ENCODE measurements at places on chromosomes 16 and 17.

- DNase-seq = no peak
Observed at GRCh38 chr16:79980650-79981521, 380.3 kb upstream of the MAF start.

DNA sequence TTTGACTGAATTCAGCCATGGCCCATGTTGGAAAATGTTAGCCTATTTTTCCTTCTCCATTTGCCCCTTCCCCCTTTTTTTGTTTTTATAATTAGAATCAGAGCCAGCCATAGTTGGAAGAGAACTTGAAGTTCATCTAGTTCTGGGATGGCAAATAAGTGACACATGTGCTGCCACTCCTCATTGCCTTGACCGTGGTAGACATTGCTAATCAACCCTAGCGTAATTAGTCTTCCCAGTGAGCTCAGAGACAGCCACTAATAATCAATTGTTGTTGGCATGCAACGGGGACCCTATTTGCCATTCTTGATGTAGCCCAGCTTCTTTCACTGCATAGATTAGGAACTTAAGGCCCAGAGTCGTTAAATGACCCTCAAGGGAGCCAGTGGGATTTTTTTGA lies 16.6 kb downstream of the CMIP start:
- no peak for DNase-seq

DNA sequence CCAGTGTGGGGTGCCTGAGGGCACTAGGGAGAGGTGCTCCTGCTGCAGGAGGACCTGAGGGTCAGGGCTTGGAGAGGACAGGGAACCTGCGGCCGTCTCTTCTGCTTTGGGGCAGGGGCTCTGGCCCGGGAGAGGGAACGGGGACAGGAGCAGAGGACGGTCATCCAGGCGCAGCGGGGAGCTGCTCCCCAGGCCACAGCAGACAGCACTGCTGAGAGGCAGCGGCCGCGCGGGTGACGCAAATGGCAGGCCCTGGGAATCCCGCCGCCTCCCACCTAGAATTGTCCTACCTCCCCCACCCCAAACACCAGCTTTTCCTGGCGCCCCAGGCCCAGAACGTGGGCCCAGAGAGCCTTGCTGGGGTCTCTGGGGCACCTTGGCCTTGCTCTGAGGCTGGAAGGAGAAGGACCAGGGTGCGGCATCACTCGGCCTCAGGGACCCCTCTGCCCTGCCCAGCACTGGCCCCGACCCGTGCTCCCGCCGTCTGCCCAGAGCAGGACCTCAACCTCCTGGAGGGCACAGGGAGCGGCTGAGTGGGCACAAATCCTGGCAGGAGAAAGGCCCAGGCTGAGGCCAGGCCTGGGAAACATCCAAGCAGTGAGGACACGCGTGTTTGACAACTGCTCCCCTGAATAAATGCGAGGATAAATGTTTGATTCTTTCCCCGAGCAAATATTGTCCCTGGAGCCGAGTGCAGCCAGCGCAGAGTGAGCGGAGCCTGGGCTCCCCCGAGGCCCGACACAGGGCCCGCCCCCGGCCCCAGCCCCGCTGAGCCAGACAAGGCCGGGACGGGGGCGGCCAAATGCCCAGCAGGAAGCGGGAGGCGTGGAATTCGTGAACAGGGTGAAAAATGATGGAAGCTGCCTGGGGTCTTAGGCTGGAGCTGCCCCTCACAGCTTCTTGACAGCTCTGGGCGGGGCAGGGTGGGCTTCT lies 8.5 kb downstream of the SSTR5 start:
- DNase-seq = no peak

DNA sequence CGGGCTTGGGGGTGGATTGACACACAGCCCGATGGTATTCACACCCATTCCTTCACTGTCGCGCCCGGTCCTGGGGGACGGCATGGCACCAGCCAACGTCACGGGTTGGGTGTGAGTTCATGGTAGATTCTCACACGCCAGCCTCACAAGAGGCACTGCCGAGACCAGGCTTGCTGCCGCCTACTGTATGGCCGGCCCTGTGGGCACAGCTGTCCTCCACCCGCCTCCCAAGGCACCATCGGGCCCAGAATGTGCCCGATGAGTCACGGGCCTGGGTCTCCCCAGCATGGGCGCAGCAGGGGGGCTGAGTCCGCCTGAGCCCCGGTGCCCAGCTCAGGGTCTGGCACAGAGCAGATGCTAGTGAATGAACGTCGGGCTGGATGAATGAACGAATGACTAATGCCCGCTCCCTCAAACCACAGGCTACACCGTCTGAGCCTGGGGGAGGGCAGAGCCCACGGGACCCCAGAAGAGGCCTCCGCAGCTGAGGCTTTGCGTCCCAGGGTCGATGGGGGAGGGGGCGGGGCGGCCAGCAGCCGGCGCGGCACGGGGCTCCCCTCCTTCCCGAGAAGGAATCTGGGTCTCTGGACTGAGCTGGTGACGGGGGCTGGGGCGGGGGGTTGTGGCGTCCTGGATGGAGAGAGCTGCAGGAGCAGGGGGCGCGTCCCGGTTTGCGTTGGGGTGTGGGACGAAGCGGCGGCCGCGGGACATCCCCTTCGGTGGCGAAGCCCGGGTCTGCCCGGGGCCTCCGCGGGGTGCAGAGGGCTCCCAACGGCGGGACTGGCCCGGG lies 829 bp downstream of the PITPNM3 start:
- DNase-seq = peak; percentile 62

DNA sequence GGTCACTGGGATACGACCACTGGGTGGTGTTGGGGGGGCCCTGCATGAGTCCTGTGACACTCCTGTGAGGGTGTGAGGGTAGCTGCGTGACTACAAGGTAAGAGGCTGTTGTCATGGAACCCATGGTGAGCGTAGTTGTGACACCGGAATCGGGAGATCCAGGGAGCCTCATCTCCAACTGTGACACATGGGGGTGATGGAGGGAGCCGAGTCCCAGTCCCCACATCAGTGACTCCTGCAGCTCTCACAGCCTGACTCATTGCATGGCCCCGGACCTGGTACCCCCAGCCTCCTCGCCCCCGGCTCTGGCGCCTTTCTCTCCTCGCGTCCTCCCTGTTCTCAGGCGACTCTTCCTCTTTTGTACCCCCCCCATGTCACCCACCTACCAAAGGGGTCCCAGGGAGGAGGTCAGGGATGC lies 14.2 kb downstream of the CDH16 start:
- DNase-seq = no peak

GRCh38 chr17:61427567-61427966 lies 24.7 kb upstream of the TBX4 start:
- no peak for DNase-seq

DNA sequence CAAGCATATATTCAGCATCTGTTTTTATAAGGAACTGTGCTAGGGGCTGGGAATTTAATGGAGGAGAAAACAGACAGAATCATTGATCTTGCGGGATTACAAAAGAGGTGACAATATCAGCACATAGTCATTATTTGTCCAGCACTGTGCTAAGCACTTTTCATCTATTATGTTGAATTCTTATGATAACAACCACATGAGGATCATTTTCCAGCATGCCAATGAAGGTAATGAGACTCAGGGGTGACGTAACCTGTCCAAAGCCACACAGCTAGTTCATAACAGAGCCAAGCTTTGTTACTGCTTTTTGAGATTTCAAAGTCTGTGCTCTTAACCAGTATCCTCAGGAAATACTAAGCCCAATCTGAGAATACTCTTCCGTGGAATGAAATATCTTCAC lies 503.3 kb downstream of the CDH13 start:
- DNase-seq = no peak

GRCh38 chr16:1496464-1496863 lies 3.3 kb downstream of the TELO2 start:
- DNase-seq = no peak

DNA sequence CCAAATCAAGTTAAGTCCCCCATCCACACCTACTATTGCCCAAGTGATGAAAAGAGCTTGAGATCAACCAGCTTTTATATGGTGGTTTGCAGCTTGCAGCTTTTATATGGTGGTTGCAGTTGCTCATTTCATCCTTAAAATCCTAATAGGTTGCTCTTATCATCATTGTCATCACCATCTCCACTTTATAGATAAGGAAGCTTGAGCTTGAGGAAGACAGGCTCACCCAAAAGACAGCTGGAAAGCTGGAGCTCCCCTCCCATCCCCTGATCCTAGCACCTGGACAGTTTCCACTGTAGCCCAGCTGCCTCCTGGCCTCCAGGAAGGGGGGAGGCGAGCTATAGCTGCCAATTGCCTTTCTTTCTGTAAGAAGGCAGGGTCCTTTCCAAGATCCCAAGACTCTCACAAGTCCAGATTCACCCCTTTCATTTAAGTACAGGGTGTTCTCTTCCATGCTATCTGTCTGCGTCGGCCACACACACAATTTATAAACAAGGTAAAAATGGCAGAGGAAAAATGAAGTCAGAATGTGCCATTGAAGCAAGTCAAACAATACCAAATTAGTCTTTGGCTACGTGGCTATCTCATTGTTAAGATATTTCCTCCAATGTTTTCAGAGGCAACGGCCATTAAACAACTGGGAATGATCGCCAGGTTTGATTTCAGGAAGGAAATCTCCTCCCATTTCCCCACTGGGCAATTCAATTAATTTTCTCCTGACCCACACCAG lies 63.3 kb downstream of the PECAM1 start:
- no peak for DNase-seq

GRCh38 chr17:39405436-39405835 lies 4.0 kb upstream of the FBXL20 start:
- DNase-seq = no peak

- DNase-seq = peak; percentile 54
Observed at GRCh38 chr17:10117581-10118001, 80.8 kb downstream of the GAS7 start.

GRCh38 chr17:19727501-19728078 lies 11.2 kb upstream of the SLC47A2 start:
- DNase-seq = peak; percentile 78

DNA sequence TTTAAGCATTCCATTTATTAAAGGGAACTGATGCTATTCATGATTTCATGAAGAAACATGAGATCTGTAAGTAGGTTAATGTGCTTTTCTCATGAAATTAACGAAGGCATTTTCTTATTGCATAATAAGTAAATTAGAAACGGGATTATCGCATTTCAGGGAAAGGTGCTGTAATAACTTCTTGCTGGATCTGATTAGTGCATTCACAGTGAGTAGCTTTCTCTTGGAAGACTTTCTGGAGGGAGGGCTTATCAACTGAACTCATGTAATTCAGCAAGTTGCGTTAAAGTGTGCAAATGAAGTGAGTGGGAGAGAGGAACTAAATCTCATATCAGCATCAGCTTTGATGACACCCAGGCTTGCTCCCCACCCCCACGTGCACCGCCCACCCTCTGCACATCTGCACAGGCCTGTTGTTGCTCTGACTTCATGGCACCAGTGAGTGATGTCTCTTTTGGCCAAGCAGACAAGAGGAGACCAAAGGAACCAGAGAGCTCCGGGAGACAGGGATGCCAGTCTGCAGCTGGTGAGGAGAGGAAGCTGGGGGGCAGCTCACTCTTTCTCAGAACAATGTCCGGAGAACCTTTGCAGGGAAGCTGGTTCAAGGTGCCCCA lies 26.3 kb upstream of the GAS7 start:
- peak; percentile 66 for DNase-seq

GRCh38 chr16:24673155-24673554 lies 56.3 kb upstream of the TNRC6A start:
- no peak for DNase-seq

DNA sequence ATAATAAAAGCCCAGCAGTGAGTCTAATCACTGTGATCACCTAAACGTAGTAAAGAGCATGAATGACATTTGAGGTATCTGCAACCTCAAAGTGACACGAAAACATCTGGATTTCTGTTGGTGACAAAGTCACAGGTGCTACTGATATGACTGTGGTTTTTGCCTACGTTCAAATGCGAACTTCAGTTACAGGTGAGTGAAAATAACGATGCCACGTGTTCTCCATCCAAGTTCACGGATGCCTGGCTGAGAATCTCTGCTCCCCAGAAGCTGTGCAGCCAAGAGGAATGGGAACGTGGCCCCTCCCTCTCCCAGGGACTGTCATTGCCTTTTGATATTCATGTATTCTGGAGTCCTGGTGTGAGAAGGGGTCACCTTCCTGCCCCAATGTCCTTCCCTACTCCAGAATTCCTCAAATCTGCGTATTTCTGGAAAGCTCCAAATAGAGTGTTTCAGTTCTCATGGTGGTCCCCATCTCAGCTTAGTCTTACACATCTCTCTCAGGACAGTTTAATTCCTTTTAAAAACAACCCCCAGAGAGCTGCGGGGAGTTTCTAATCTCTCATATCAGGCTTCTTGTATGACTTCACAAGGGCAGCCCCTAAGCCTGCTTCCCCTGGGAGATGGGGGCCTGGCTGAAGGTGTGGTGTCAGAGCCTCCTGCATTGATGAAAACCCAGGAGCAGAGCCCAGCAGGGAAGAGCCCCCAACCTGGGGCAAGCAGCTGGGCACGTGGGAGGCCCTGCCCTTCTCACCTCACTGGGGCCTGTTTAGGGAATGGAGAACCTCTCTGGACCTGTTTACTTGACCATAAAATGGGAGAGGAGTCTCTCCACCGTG lies 25.8 kb downstream of the PIK3R5 start:
- DNase-seq = no peak

GRCh38 chr16:86546638-86547013 lies 8.4 kb downstream of the MTHFSD start:
- DNase-seq = no peak

DNA sequence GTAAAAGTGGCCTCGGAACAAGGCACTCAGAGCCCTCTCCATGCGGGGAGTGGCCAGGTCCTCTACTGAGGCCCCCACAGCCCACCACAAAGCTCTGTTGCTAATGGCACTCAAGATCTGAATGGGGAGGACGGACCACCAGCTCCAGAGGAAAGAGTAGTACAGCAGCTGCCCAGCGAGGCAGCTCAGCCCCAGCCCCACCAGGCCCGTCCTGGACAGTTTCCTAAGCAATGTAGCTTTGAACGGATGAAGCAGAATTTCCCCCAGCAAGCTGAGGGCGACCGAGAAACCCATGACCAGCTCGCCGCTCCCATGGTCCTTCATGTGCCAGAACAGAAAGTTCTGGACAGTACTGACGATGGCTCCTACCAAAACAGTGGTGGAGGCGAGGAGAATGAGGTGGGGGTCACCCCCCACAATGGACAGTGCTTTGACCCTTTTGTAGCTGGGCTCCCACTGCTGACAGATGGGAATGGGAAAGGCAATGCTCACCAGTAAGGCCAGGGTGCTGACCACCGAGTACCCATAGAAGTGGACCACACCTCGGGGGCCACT lies 1.5 kb downstream of the MFSD6L start:
- DNase-seq = no peak

GRCh38 chr17:11921296-11921695 lies 76.0 kb downstream of the ZNF18 start:
- DNase-seq = no peak

DNA sequence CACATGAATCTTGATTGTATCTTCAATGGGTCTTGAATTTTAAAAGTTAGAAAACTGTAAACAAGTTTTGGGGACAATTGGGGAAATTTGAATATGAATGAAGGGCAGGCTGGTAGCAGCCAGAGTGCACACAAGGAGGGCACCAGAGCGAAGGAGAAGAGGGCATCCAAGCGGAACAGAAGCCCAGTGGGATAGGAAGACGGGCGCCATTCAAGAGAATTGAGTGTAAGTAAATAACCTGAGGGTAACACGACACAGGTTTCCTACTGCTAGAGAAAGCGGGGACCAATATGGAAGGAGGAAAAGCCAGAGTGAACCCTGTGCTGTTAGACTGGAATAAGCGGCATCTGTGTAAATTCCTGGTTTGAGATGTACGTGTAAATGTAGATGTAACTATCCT lies 115.1 kb upstream of the CCL2 start:
- DNase-seq = no peak

- no peak for DNase-seq
Observed at GRCh38 chr16:86626284-86626683, 47.9 kb downstream of the FOXL1 start.

- no peak for DNase-seq
Observed at GRCh38 chr16:1816396-1817275, 10.0 kb downstream of the HAGH start.
